Stimulated activated CD8-positive, alpha-beta memory T cell treated with anti-CD3 and anti-CD28 coated beads, Interleukin-7, amount 100 ng/mL, for 1 hour (primary cell): ENCODE measurements at places on chromosomes 2 and 18.

DNA sequence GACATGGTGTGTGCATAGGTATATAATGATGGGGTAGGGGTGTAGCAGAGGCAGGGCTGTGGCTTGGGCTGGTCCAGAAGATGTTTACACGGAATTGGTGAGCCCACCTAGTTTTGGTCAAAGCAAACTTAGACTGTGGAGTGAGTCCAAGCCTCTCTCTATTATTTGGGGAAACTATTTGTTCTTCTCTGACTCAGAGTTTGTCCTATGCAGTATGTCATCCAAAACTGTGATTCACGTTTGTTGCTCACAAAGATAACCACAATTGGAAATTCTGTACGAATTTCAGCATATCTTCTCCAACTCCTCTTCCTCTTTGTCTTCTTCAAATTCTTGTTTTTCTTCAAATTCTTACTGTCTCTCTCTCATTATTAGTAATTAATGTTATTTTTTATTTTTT is 292.9 kb downstream of the XIRP2 start:
- no peak for DNase-seq

GRCh38 chr2:27715318-27716210 is 51.9 kb downstream of the SLC4A1AP start:
- no peak for DNase-seq

DNA sequence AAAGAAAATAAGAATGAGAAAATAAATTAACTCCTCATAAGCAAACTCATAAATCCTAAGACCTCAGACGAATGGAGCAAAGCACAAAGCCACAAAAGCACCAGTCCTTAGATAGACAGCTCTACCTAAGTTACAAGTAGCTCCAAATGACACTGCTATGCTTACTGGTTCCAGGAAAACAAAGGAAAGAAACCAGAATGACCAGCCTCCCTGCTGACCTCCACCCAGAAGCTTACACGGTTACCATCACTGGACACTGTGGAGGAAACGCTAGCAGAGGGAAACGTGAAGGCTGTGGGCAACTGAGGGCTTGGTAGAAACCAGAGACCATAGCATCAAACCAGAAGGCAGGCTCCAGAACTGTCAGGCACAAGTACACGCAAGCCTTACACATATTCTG is 67.8 kb downstream of the STK39 start:
- no peak for DNase-seq

DNA sequence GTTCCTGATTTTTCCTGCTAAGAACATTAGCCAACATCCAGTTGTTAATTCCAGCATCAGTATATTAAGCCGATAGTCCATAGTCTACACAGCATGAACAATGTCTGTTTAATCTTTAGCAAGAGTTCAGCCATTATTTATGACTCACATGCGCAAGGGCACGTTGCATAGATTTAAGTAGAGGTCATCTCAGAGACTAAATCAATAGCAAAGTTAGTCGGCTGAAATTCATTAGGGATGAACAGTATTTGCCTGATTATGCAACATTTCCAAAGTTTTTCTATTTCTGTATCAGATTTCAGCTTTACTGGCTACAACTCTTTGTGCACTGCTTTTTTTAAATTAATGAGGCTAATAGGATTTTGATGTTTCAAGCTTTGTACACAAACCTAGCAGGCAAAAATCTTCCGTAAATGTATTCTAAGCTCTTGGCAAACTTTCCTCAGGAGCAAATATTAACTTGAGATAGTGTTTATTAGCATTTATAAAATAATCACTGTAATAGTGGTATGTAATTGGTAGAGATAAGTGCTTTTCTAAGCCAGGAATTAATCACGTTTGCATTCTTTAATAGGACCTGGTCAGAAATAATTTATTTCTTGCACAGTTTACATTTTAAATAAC is 578.7 kb upstream of the ID2 start:
- no peak for DNase-seq

GRCh38 chr2:48332286-48332685 is 197.7 kb upstream of the STON1 start:
- no peak for DNase-seq

- no peak for DNase-seq
Observed at GRCh38 chr2:144014103-144014502, 505.8 kb downstream of the ZEB2 start.
